ENCODE measurements at places on chromosomes 3 and 15.
A peak's percentile ranks its signal among the peaks of the same experiment; 100 is the strongest.

GRCh38 chr3:196419386-196419785, 12.8 kb downstream of the UBXN7 start:
- DNase-seq, result no peak

- DNase-seq, result peak; percentile 93
These were observed 768.5 kb upstream of the CFAP20DC start for GRCh38 chr3:59818033-59818918.

DNA sequence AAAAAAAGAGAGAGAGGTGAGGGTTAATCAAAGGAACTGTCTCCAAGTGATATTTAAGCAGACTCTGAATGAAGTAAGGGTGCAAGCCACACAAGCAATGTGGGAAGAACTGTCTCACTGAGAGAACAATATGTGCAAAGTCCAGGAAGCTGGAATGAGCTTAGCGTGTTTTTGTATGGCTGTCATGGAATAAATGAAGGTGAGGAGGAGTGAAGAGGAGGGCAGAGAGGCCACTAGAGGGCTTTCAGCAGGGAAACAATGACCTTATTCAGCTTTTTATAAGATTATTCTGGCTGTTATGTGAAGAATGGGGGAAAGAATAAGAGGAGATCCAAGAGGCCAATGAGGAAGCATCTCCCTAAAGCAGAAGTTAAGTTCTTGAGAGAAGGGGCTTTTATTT, 86.9 kb upstream of the COL8A1 start:
- no peak for DNase-seq

DNA sequence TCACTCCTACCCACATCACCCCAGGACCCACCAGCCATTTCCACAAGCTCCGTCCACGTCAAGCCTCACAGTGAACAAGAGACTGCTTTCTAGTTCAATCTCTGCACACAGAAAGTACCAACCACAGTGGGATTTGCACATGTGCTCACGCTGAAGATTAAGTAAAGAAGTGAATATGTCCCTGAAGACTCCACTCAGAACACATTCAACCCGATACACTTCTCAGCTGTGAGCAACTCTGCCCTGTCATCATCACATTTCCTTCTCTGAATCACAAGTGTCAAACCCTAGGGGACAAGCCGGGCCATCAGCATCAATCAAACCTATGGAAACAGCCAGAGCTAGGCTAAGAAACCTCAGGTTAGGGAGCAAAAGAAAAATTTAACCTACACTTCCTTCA, 1.9 kb downstream of the STIMATE start:
- DNase-seq, result no peak

- no peak for DNase-seq
These were observed 436.9 kb upstream of the C2CD4B start for GRCh38 chr15:62601777-62602545.

DNA sequence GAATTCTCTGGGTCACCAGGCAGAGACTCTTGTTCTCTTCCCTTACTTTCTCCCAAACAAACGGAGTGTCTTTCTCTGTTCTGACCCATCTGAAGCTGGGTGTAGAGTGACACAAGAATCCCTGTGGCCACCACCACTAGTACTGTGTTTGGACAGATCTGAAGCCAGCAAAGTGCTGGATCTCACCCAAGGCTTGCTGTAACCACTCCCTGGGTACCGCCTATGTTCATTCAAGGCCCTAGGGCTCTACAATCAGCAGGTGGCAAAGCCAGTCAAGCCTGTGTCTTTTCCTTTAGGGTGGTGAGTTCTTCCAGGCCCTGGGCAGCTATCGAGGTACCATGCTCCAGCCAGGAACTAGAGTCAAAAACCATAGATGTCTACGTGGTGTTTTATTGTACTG, 149.2 kb upstream of the CTNNB1 start:
- no peak for DNase-seq

GRCh38 chr3:149009732-149010131, 18.4 kb downstream of the GYG1 start:
- DNase-seq, result no peak

DNA sequence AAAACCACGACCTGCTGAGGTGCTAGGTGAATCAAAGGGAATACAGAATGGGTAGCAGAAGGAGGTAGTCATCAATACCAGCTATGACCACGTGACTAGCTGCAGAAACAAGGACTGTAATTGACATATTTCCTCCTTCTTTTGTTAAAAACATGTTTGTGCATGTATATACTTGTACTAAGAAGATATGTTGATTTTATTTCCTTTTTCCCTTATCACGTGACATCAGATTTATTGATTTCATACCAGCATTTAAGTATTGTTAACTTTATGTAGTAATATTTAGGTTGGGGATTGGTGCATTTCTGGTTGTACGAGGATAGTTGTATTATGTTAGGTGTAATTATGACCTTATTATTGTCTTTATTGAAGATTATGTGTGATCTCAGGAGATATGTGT, 36.2 kb downstream of the PEX5L start:
- no peak for DNase-seq

GRCh38 chr3:12440927-12441714, 43.2 kb upstream of the TSEN2 start:
- DNase-seq, result peak; percentile 86

- no peak for DNase-seq
These were observed 259.3 kb downstream of the ZBBX start for GRCh38 chr3:167120828-167121227.

- no peak for DNase-seq
These were observed 7.3 kb downstream of the PARP6 start for GRCh38 chr15:72265031-72265430.

GRCh38 chr3:108099679-108100428, 9.0 kb upstream of the CD47 start:
- no peak for DNase-seq

DNA sequence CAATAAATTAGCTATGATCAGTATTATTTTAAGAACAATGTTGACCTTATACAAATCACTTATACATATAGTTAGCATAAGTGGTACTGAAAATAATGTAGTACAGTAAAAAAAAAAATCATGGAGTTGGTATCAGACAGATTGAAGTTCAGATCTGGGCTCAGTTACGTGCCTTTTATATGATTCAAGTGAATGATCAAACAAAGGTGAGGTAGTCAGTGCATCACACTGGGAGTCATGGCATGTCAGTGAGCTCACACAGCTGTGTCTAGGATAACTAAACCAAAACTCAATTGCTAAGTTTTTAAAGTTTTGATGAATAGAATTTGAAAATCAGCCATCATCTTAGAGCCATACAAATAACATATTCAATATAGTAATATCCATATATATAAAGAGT, 11.2 kb upstream of the CCR8 start:
- no peak for DNase-seq

- no peak for DNase-seq
These were observed 17.7 kb upstream of the AP4E1 start for GRCh38 chr15:50890751-50891150.

DNA sequence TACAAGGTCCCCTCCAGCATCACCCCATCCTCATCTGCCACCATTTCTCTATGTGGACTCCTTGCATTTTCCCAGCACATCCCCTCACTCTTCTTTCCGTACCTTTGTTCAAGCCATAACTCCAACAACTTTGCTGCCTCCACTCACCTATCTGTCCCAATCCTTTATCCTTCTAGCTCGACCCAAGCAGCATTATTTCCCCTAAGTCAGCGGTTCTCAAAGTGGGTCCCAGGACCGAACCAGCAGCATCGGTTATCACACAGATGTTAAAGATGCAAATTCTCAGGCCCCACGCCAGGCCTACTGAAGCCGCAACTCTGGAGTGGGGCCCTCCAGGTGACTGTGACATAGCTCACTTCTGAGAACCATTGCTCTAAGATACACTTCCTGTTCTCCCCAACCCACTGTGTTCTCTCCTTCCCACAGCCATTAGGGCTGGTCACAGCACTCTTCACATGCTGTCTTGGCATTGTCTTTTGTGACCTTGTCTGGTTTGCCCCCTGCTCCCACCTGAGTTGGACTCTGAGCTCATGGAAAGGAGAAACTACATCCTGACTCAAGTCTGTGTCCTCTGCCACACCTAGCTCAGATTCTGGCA, 56.2 kb downstream of the AAGAB start:
- DNase-seq, result no peak

- DNase-seq, result no peak
These were observed 386.5 kb downstream of the LRTM1 start for GRCh38 chr3:54541369-54541768.

DNA sequence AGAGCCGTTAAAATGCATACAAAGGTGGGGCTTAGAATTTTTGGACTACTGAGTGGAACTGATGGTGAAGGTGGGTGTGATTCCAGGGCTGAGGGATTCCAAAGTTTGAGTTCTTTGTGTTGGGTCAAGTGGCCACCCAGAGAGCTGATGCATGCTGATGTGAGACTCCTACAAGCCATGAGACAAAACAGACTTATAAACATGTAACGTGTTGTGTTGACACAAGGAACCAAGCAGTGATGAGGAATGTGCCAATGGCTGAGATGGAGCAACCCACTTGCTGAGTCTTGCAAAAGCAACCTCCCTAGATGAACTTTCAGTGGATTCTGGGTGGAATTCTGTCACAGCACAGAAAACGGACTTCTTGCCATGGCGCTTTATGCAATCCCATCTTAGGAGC, 289.0 kb downstream of the TLE3 start:
- DNase-seq, result no peak

DNA sequence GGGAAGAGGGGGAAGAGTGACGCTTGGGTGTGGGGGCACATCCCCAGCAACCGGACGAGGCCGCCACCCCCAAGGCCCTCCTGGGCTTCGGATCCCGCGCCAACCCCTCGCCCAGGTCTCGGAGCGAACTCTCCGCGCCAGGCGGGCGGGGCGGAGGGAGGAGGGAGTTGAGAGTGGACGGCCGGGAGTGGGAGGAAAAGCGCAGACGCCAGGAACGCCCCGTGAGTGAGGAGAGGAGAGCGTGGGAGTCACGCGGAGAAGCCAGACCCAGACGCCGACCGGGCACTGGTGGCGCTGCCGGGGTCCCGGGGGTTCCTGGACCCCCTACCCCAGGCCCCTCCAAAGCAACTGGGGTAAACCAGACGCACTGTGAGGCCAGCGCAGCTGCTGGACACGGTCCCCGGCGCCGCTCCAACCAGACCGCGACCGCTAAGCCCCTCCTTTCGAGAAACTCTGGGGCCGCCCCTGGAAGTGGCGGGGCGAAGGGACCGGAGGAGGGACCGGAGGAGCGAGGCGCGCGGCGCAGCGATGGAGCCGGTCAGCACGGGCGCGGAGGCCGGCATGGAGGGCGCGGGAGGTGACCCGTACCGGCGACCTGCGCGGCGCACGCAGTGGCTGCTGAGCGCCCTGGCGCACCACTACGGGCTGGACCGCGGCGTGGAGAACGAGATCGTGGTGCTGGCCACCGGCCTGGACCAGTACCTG, at the start of gene EFCC1:
Gene EFCC1, plus strand, starts transcription at position 204 of the 705 bp plus-strand sequence. Its CDS starts 325 bp downstream, at position 529.
- DNase-seq, result no peak

GRCh38 chr3:102299125-102299877, 135.5 kb upstream of the ZPLD1 start:
- DNase-seq, result no peak

DNA sequence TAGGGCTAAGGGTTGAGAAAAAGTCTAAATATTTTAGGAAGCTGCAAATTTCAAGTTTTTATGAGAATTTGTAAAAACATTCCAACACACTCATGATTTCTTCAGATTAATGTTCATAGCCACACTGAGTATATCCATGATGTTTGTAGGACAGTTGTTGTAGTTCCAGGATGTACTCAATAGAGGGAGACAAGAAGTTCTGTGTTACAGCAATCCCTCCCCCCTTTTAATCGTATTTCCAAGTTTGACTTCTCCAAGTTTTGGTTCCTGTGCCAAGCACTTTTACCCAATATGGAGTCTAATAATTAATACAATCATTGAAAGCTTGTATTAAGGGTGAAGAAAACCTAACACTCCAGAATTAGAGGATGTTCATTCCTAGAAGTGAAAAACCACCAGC, 143.4 kb downstream of the FEZF2 start:
- DNase-seq, result no peak

DNA sequence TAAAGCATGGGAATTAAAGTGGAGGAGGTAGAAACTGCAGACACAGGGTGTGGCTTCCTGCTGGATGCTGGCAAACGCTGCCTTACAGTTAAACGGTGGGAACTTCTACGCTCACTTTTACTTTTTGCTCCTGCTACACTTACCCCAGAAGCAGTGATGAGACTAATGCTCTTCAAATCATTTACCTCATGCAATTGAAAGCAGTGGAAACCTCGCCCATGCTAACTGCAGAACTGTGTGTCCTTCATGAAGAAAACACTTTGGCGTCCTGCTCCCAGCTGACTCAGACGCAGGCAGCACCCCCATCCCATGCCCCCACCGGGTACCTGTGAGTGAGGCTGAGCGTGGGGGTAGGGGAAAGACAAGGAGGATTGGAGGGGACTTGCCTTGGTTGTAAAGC, 31.8 kb downstream of the UPK1B start:
- no peak for DNase-seq

- no peak for DNase-seq
These were observed 1136.1 kb downstream of the OTOL1 start for GRCh38 chr3:162632672-162633071.
